AG10803 (cell line): ENCODE measurements at places on chromosomes 4 and X.

DNA sequence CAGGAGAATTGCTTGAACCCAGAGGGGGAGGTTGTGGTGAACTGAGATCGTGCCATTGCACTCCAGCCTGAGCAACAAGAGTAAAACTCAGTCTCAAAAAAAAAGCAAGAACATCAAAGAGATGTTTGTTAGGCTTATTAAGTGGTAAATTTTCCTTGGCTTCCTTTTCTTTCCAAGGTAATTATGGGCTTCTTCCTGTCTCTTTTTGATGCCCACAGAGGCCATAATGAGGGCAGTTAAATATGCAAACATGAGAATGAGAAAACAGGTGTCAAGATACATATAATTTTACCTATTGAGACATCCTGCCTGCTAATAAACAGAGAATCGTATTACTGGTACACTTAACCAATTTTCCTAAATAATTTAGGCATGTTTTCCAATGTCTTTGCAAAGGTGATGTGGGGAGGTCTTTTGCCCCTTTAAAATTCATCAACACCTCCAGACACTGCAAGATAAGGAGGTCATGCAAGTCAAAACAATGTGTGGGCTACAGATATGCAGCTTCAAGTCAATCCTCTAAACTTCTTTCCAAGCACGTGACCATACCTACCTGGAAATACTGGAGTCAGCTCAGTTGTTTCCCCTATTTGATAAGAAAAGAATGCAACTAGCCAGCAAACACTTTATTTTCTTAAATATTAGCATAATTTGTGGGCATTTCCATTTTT, 2.7 kb downstream of the SLC39A8 start:
- no peak for DNase-seq

GRCh38 chrX:148871422-148872160, 371.2 kb downstream of the AFF2 start:
- DNase-seq = peak; percentile 95

- DNase-seq = peak; percentile 88
Observed at GRCh38 chr4:40763228-40763716, 13.5 kb downstream of the NSUN7 start.

DNA sequence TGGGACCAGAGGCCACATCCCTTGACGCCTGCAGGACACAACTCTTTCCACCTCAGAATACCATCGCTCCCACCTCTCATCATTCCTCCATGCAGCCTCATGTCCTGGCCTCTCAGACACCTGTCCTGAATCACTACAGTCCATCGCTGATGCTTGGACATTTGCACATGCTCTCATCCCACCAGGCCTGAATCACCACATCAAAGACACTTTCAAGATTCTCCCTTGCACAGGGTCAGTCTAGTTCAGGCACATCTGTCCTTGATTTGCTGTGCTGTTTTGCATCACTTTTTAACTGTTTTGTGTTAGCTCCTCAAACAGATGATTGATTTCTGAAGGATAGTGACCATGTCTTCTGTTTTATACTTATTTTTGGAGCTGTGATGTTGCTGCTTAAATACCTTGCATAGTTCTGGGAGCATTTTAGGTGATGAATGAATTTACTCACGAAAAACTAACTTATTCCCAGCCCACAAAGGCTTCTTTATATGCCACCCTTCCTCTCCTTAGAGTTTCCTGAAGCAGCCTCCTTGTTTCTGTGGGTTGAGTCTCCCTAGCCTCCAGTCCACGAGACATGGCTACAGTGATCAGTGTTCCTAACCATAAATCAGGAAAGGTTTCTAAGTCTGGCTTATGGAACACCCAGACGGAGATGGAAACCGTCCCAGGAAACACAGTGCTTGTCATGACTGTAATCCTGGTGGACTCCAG, 2.6 kb downstream of the FAM114A1 start:
- peak; percentile 79 for DNase-seq

- DNase-seq = no peak
Observed at GRCh38 chr4:102586002-102586643, 85.0 kb downstream of the NFKB1 start.

GRCh38 chrX:44088510-44089144, 115.4 kb upstream of the NDP start:
- peak; percentile 18 for DNase-seq

DNA sequence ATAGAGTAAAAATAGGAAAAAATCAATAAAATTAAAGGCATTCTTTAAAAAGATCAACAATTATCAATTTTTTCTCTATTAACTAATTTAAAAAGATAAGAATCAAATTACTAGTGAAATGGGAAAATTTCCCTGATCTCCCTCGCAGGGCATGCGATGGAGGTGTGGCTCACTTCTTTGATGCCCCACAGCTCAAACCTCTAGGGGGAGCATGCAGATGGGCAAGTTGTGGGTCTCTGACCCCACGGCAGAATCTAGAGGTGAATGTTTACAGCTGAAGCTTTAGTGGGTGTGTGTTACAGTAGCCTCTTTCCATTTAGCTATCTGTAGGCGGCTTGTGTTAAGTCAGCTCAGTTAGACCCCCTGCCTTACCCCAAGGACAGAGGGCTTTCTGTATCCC, 1348.8 kb downstream of the PCDH18 start:
- no peak for DNase-seq

GRCh38 chrX:117752745-117753144, 363.9 kb downstream of the KLHL13 start:
- DNase-seq = no peak

DNA sequence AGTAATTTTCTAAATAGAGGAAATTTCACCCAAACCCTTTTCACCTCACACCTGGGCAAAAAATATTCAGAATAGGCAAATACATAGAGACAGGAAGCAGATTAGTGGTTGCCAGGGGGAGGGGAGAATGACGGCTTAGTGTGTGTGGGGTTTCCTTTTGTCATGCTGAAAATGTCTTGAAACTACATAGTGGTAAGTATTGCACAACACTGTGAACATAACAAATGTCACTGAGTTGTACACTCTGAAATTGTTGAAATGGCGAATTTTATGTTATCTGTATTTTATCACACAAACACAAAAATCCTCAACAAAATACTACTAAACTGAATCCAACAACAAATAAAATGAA, 60.7 kb upstream of the PLAC1 start:
- DNase-seq = peak; percentile 38

DNA sequence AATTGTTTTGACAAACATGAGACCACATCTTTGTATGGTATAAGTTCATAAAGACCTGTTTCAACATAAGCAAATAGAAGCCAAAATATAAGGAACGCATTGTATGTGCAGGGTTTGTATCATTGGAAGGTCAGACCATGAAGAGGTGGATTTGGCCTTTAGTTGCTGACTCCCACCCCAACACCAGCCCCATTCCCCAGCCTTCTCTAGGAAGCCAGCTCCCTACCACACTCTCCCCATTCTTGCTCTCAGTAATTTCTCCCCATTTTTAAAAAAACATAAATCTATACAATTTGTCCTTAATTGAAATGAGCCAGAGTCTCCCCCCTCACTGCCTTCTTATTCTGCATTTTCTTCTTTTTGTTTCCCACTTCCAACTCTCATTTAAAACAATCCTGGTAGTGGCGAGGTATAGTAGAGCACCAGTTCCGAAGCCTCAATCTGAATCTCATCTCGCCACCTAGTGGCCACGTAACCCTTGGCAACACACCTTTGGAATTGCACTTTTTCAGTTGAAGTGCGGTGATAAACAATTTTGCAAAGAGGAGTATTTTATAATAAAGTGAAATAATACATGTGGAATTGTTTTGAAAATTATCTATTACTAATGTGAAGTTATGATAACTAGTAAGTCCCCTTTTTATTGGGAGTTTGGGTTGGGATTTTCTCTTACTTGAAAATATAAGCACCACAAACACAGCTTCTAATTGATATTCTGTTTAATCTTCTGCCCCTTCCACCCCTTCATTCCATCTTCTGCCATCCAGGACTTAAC, 126.6 kb downstream of the ASB9 start:
- DNase-seq = peak; percentile 24

- DNase-seq = no peak
Observed at GRCh38 chr4:73815145-73815544, 21.3 kb upstream of the CXCL6 start.

GRCh38 chr4:87974856-87975462, 555 bp upstream of the SPP1 start:
- DNase-seq = no peak
